Ascending aorta (tissue), 2 donors: ENCODE measurements at places on chromosomes 7 and 10.
A peak's percentile ranks its signal among the peaks of the same experiment; 100 is the strongest.

DNA sequence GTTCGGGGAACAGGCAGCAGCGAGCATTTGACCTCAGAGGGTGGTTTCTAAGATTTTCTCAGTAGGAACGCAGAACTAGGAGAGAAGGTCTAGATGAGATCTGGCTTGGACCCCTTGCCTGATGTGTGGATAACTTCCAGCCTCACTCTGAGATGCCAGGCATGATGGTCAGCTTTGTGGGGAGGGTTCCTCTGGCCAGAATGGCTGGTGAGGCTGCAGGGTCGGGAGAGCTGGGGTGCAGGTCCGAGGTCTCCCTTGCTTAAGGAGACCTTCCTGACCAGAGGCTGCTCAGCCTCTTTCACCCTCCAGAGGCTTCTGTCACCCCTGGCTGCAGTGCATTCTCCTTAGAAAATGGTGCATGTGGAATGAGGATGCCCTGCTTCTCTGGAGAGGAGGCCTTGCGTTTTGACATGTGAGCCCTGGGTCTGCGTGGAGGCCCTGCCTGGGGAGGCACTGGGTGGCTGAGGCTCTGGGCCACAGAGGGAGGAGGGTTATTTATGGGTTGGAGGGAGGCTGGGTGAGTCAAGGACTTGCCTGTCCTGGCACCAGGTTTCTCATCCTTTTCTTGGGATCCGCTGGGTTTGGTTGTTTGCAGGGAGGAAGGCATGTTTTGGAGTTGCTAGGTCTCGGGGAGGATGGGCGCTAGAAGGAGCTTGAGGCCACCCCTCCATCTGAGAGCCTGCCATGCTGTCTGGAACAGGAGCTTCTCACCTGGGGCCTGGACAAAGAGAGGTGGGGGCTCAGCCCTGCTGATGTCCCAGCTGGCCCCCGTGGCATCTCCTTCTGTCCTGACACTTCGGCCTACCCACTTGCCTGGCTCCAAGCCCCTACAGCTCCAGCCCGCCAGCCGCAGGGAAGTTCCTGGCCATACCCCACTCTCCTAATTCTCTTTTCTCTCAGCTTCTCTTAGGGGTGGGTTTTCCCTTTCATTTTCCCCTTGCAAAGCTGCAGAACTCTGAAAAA is 3.9 kb downstream of the FAM241B start:
- no peak overlapping the region for H3K4me3 ChIP-seq
- H3K27ac ChIP-seq, result no peak overlapping the region
- H3K36me3 ChIP-seq, result peaks cover 5% of the 10 kb centered on the region
- peaks cover 3% of the 10 kb centered on the region for H3K4me1 ChIP-seq
- no peaks in the 10 kb centered on the region for H3K27me3 ChIP-seq
- DNase-seq, result no peak

DNA sequence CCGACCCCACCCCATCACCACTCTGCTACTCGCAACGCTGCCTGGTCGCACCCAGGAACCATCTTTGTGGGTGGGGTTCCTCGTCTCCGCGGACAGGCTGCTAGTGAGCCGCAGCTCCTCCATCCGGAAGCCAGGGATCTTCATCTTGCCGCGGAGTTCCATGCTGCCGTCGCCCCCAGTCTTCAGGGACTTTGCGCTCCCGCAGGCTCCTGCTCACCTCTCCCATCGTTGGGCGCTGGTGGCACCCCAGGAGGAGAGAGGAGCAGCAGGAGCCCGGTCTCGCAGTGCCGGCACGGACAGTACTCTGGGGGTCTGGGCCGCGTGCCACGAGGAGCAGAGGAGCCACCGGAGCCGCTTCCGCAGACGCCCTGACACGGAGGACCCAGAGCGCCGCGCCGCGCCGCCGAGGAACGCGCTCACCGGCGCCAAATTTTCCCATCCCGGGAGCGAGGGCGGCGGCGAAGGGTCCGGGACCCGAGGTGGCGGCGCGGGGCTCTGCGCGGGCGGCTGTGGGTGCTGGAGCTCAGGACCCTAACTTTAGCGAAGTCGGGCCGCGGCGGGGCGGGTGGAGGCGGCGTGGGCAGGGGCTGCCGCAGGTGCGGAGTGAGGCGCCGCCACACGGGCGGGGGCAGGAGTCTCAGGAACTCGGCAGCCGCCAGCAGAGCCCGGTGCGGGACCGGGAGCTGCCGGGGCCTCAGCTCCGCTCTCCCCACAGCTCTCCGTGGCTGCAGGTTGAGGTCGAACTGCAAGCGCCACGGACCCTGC is 750.1 kb upstream of the SORCS1 start:
- no peaks in the 10 kb centered on the region for H3K27me3 ChIP-seq
- H3K4me1 ChIP-seq, result no peaks in the 10 kb centered on the region
- DNase-seq, result no peak

GRCh38 chr7:28433699-28434219 is 21.4 kb downstream of the CREB5 start:
- no peaks in the 10 kb centered on the region for H3K4me1 ChIP-seq
- H3K4me3 ChIP-seq, result no peak overlapping the region
- no peaks in the 10 kb centered on the region for H3K36me3 ChIP-seq
- H3K27ac ChIP-seq, result no peak overlapping the region
- DNase-seq, result no peak
- no peaks in the 10 kb centered on the region for H3K27me3 ChIP-seq

DNA sequence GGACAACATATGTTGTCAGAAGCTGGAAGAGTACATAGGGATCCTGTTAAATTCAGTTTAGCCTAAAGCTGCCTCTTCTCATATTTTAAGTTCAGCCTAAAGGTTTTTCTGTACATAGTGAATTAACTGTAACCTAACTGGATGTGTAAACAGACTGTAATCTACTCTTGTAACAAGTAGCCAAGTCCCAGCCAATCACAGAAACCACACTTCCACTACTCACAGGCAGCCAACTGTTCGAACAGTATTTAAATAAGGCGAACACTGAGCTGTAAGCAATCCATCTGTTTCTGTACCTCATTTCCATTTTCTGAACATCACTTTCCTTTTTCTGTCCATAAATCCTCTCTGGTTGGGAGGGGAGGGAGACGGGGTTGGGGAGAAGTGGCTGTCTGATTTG is 15.0 kb upstream of the STN1 start:
- H3K27ac ChIP-seq, result no peak overlapping the region
- no peak for DNase-seq
- no peaks in the 10 kb centered on the region for H3K4me1 ChIP-seq
- H3K27me3 ChIP-seq, result no peaks in the 10 kb centered on the region
- no peak overlapping the region for H3K4me3 ChIP-seq

GRCh38 chr7:68336594-68336993 is 1261.7 kb upstream of the AUTS2 start:
- no peaks in the 10 kb centered on the region for H3K27me3 ChIP-seq
- H3K4me1 ChIP-seq, result no peaks in the 10 kb centered on the region
- H3K27ac ChIP-seq, result no peak overlapping the region
- DNase-seq, result no peak
- no peak overlapping the region for H3K4me3 ChIP-seq
- H3K36me3 ChIP-seq, result no peaks in the 10 kb centered on the region

DNA sequence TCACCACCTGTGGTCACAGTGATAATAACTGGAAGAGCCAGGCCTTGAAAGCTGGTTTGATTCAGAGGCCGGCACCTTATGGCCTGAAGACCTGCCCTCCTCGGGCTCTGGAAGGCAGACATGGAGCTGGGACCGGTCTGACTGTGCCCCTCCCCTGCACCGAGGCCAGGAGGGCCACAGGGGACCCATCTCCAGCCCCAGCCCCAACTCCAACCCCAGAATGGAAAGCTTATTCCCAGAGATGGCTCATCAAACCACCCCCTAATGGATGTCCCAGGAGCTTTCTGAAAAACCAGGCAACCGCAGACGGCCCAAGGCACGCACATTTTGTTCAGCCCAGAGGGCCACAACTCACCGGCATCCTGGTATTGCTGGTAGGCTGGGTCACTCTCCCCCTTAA is 16.8 kb downstream of the PDIA4 start:
- H3K4me3 ChIP-seq, result no peak overlapping the region
- H3K4me1 ChIP-seq, result no peaks in the 10 kb centered on the region
- no peak overlapping the region for H3K27ac ChIP-seq
- H3K27me3 ChIP-seq, result no peaks in the 10 kb centered on the region
- DNase-seq, result no peak

DNA sequence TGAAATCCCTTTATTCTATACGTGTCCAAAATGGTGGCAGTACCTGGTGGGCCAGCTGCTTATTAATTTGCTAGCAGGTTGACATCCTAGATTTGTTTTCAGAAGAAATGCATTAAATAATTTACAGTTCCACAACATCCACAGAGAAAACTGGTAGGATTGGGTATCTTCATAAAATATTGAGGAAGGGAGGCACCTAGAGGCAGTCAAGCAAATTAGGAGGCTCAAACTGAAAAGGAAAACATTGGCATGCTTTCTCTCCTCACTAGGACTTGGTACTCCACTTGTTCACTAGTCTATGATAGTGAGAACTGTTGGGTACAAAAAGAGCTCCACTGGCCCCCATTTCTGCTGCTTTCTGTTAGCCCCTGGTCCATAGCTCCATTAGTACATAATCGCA is 18.3 kb upstream of the LRGUK start:
- no peak overlapping the region for H3K4me3 ChIP-seq
- H3K4me1 ChIP-seq, result no peaks in the 10 kb centered on the region
- H3K27ac ChIP-seq, result no peak overlapping the region
- DNase-seq, result no peak
- H3K36me3 ChIP-seq, result no peaks in the 10 kb centered on the region
- H3K27me3 ChIP-seq, result no peaks in the 10 kb centered on the region

DNA sequence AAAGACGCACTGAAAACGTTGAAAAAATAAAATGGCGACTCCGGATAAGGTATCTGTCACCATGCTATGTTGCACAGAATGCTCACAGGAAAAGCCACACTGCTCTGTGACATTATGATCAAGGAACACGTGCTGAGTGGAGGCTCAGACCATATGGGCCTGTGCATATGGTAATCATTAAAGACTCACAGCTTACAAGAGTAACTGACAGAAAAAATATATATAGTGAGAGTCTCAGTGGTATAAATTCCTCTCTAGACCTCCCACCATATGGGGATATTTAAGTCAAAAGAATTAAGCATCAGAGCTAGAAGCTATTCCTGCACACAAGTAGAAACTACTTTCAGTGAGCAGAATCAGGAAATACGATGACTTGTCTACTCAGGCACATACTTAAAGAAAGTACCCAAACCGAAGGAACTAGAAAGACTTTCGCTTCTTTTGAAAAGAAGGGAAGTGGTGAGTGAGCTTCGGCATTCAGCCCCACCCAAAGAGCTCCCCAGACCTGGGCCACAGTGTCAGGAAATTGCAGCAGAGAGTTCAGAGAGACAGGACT is 65.1 kb upstream of the MPP7 start:
- no peaks in the 10 kb centered on the region for H3K36me3 ChIP-seq
- DNase-seq, result no peak
- no peaks in the 10 kb centered on the region for H3K27me3 ChIP-seq
- H3K27ac ChIP-seq, result no peak overlapping the region
- H3K4me1 ChIP-seq, result no peaks in the 10 kb centered on the region
- no peak overlapping the region for H3K4me3 ChIP-seq

- no peaks in the 10 kb centered on the region for H3K27me3 ChIP-seq
- H3K27ac ChIP-seq, result no peak overlapping the region
- no peaks in the 10 kb centered on the region for H3K36me3 ChIP-seq
- H3K4me3 ChIP-seq, result no peak overlapping the region
Measured at GRCh38 chr7:135704698-135705097, 23.3 kb downstream of the SLC13A4 start.

GRCh38 chr7:26863518-26864308 is 677 bp downstream of the SKAP2 start:
- H3K27me3 ChIP-seq, result no peaks in the 10 kb centered on the region
- no peak for DNase-seq
- H3K27ac ChIP-seq, result peak overlapping the region; percentile 87

- no peak overlapping the region for H3K4me3 ChIP-seq
- peaks cover 59% of the 10 kb centered on the region for H3K4me1 ChIP-seq
- H3K36me3 ChIP-seq, result no peaks in the 10 kb centered on the region
Measured at GRCh38 chr7:2639181-2639681, 7.4 kb downstream of the TTYH3 start.

DNA sequence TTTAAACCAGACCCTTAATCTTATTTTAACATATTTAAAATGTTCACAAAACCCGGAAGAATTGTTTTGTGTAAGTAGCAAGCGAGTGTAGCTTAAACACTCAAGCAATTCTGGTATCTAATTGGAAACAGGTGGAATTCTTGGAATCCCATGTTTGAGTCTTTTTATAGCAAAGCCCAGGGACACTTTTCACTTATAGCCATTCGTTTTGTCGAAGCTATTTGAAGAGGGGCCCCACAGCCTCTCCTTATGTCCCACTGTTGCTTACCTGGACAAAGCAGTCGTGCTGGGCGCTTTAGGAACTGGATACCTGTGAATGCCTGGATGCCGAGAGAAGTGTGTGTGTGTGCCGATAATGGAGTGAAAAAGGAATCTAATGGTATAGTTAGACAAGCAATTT is 3.3 kb downstream of the CUX1 start:
- peaks cover 3% of the 10 kb centered on the region for H3K4me1 ChIP-seq
- H3K27me3 ChIP-seq, result no peaks in the 10 kb centered on the region
- H3K27ac ChIP-seq, result no peak overlapping the region
- no peak for DNase-seq

- H3K4me3 ChIP-seq, result no peak overlapping the region
- DNase-seq, result no peak
- H3K27me3 ChIP-seq, result no peaks in the 10 kb centered on the region
Measured at GRCh38 chr10:110859206-110859972, 12.3 kb upstream of the PDCD4 start.

GRCh38 chr7:45594745-45595535 is 20.8 kb downstream of the ADCY1 start:
- no peaks in the 10 kb centered on the region for H3K36me3 ChIP-seq
- H3K4me3 ChIP-seq, result no peak overlapping the region
- no peak for DNase-seq
- no peak overlapping the region for H3K27ac ChIP-seq
